ENCODE measurements at places on chromosomes 1 and 21.

DNA sequence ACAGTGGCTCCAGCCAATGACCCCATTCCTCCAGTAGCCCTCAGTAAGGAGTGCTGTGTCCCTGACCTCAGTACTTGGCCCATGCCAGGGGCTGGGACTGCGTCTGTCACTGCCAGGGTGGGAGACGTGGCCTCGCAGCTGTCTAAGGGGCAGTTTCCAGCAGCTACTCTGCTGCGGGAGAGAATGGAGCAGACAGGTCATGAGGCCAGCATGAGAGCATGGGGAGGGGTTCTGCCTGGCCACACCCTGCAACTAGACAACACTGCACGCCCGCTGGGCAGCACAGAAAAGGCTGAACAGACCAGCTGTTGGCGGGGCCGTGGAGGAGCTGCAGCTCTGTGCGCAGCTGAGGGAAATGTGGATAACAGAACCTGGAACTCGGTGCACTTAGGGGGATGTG lies 91.6 kb upstream of the COL6A1 start:
- no peak for DNase-seq

GRCh38 chr1:33464552-33464951 lies 7.9 kb upstream of the ZSCAN20 start:
- DNase-seq = no peak

GRCh38 chr1:114610546-114611245 lies 29.3 kb upstream of the BCAS2 start:
- peak; percentile 0 for DNase-seq

GRCh38 chr1:19032701-19033514 lies 76.4 kb upstream of the IFFO2 start:
- no peak for DNase-seq

DNA sequence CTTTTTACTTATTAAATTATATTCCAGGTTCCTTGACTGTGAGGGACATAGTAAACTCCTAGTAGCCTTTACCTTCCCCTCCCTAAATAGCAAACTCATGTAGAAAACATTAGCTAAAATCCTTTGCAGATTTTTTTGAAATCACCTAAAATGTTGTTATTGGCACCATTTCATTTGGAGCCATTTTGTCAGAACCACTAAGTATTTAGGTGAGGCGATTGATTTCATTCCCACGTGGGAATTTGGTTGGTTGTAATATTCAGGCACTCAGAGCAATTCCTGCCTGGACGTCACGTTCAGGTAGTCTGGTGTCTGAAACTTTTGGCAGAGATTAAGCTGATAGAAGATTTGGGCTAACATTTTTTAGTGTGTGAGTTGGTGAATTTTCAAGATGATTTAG lies 84.3 kb downstream of the CAMTA1 start:
- DNase-seq = no peak

DNA sequence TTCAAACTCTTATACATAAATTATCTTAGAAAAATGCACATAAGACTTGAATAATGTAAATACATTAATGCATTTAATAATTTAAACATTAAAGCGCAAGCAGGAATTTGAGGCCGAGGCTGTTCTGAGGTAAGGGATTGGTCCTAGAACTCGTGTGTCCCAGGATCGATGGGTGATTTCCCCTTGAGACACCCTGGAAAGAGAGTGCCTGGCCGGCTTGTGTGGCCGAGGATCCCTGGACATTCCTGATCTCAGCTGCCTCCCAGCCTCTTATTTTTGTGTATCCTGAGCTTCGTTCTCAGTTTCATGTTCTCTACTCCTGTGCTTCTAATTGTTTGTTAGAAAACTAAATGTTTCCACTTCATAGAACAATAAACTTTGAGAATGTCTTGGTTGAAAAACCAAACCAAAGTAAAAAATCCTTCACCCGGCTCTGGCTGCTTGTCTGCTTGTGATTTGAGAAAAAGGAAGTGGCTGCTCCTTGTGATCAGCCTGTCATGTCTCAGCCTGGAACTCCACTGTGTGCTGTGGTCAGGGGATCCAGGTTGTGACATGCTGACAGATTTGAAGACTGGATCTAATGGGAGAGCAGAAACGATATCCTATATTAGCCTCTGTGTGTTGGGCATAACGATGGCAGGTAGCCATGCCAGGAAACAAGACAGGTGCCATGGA lies 40.7 kb downstream of the PEX14 start:
- DNase-seq = no peak

DNA sequence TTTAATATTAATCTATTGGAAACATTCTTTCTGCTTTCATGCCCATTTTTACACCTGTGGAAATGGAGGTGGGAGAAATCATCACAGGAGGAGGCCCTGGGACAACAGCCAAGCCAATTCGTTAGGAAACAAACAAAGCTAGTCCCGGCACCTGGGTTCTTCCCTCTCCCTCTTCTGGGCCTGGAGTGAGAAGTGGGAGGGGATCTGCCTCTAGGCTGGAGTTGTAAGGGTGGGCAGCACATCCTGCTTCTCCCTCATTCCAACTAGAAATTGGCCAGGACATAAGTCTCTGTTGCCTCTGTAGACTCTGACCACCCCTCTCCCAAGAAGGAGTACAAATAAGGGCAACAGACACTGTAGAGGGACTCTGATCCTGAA lies 20.2 kb upstream of the ERO1B start:
- DNase-seq = no peak

DNA sequence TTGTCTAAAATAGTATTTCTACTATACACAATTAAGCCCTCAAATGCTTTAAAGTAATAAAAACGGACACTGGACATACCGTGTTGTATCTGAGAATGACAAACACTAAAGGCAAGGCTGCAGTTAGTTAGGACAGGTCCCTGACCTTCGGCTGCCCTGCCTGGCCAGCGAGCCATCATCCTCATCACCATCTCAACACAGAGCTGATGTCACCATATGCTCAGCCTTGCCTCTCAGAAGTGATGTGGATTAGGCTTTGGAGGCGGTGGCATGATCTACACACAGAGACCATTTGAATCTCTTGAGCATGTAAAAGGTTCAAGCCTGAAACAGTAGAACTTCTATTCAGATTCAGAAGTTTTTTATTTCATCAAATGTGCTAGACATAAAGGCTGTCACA lies 244.7 kb downstream of the SDCCAG8 start:
- no peak for DNase-seq

GRCh38 chr1:204178487-204179281 lies 12.5 kb upstream of the REN start:
- DNase-seq = no peak

GRCh38 chr1:226420897-226421296 lies 13.0 kb upstream of the PARP1 start:
- no peak for DNase-seq

GRCh38 chr21:37623183-37623582 lies 256.6 kb downstream of the DYRK1A start:
- DNase-seq = no peak

DNA sequence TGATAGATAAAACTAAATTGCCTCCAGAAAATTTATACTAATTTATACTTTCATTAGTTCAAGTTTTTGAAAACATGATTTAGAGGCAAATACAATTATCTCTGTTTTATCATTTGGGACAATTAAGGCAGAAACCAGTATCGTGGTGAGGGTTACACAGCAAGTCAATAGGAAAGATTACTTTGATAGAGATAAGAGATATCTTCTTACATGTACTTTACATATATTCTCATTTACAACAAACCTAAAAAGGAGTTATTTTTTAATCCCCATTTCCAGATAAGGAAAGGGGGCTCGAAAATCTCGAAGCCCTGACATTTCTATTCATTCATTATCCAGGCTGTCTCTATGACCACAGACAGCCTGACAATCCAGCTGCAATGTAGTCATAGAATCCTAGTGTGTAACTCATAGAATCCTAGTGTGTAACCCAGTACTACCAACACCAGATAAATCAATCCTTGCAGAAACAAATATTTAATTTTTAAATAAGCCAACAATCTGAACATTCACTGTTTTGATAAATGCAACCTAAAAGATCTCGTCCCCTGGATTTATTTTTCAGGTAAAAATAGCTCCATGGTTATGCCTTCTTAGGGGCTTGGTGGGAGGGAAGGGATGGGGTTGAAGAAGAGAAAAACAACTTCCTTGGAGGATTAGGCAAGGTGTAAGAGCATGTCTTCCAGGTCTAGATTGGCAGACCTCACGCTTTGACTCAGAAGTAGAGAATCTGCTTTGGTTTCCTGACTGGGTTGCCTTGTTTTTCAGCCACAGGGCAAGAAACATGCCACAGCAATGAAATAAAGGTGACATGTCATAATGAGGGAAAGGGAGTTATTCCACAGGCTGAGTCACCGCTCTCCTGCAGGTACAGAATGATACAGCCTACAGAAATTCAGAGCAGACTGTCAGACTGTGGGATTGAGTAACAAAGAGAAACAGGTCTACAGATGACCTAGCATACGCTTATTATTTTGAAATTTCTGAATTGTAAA lies 45.6 kb downstream of the IRF2BP2 start:
- peak; percentile 92 for DNase-seq

DNA sequence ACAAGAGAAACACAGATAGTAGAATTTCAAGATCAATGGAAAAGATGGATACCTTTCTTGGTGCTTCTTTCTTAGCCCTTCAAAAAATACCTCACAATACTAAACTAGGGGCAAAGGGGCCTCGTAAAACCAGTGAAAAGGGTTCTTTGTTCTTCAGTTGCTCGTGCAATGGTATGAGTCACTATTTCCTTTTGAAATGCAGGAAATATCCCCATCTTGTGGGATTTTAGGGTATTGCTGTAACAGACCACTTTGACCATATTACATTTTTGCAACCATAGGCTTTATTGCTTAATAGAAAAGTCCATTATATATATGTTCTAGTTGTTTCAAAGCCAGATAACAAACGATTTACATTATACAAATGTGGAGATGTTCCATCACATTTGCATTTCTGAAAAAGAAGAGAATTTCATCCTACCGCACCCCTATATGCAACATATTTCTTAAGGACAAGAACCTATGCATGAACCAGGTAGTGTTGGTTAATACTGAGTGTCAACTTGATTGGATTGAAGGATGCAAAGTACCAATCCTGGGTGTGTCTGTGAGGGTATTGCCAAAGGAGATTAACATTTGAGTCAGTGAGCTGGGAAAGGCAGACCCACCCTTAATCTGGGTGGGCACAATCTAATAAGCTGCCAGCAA lies 88.6 kb upstream of the PKN2 start:
- peak; percentile 53 for DNase-seq

GRCh38 chr1:110585481-110585880 lies 20.7 kb downstream of the KCNA2 start:
- no peak for DNase-seq

- DNase-seq = no peak
Measured at GRCh38 chr1:30729901-30730300, 6.5 kb upstream of the MATN1 start.

GRCh38 chr1:231951374-231951773 lies 324.8 kb downstream of the DISC1 start:
- peak; percentile 18 for DNase-seq

GRCh38 chr1:164604541-164604940 lies 45.6 kb downstream of the PBX1 start:
- DNase-seq = no peak

DNA sequence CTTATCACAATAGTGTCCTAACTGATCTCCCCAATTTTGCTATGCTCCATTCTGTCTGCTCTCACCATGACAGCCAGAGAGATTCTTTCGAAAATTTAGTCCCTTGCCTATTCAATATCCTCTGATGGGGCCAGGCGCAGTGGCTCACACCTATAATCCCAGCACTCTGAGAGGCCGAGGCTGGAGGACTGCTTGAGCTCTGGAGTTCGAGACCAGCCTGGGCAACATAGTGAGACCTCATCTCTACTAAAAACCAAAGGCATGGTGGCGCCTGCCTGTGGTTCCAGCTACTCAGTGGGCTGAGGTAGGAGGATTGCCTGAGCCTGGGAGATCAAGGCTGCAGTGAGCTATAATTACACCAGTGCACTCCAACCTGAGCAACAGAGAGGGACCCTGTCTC lies 16.1 kb upstream of the PDZK1IP1 start:
- DNase-seq = no peak

DNA sequence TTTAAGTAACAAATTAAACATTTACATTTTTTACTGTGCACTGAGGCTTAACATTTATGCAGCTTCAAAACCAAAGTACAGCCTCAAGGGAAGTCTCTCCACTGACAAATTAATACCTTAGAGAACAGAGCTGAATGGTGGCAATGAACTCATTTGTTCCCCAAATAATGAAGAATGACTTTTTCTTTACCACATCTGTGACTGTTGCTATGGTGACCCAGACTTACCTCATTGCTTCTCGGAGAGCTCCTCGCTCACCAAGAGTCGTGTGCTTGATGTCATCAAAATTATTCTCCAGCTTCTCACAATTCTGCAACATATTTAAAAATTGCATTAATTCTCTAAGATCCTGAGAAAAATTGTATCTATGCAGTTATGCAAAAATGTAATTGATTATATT lies 92.9 kb downstream of the DPYD start:
- DNase-seq = no peak

DNA sequence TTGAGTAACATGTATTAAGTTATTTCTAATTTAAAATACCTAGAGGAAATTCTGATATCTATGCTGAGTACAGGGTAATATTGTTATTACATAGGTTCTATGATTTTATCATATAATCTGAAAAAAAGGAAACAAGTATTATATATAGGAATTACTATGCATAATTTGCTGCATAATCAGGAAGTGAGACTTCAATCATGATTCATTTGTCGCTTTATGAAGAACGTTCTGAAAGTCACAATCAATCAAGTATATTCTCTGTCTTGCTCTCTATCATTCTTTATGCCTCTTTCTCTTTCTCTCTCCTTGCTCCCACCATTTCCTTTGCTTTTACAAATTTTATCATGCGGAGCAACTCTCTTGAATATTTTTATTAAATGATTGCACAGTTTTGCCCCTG lies 1130.3 kb downstream of the PLA2G4A start:
- no peak for DNase-seq

DNA sequence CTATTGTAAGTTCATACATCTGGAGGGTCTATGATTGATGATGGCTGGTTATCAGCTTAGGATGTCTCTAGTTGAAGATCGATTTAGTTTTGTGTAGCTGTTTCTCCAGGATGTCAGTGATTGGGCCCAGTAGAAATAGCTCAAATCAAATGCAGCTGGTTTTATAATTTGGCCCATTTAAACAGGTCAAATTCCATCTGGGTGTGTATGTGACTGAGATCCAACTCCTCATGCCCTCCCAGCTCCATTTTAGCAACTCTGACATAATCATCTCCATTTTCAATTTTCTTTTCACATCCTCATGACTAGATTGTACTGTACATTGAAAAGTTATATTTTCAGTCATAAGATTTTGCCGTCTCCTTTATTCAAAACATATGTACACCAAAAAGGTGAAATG lies 99.2 kb downstream of the TPR start:
- DNase-seq = no peak

DNA sequence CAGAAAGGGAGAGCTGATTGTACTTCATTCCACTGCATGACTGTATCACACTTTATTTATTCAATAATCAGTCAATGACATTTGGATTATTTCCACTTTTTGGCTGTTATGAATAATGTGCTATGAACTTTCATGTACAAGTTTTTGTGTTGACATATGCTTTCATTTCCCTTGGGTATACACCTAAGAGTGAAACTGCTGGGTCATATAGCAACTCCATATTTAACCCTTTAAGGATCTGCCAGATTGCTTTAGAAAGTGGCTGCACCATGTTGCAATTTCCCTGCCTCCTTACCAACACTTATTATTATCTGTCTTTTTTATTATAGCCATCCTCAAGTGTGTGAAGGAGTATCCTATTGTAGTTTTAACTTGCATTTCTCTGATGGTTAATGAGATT lies 108.8 kb upstream of the KCNK1 start:
- no peak for DNase-seq

All from Caki2 (cell line).